Right lobe of liver (tissue), 6 donors: ENCODE measurements at places on chromosomes 16 and 17. TPM values are rescaled to one million over a fixed set of nuclear protein-coding genes. Genes with fewer than 3 reads are reported as not detected.

- DNase-seq = peak; percentile 90
These were observed 1.4 kb upstream of the SPNS2 start for GRCh38 chr17:4497101-4497824.

- DNase-seq = peak; percentile 90
These were observed 35.1 kb downstream of the ZFPM1 start for GRCh38 chr16:88487920-88488851.

DNA sequence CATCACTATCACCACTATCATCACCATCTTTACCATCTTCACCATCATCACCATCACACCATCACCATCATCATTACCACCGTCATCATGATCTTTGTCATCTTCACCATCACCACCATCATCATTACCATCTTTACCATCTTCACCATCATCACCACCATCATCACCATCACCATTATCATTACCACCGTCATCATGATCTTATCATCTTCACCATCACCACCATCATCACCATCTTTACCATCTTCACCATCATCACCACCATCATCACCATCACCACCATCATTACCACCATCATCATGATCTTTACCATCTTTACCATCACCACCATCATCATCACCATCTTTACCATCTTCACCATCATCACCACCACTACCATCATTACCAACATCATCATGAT lies 10.2 kb upstream of the ZNF469 start:
- DNase-seq = no peak

DNA sequence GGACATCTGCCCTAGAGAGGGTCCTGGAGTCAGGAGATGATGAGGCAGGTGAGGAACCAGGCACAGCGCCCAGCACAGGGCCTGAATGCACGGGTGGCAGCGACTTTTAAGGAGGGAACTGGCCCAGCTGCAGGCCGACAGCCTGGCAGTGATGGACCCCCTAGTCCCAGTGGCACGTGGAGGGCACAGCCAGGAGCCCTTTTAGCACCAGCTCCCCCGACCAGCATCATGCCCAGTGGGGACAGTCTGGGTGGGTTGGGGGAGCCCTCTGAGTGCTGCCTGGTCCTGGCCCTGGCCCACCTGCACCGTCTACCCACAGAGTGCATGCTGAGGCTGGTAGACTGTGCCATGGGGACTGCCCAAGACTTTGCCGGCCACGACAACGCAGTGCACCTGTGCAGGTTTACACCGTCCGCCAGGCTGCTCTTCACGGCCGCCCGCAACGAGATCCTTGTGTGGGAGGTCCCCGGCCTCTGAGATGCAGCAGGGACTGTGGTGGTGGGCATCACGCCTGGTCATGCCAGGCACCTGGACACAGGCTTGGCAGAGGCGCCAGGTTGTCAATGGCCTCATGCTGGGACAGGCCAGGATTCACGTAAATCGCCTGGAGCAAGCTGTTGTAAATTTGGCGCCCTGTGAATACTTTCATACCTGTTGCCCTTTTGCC lies 686 bp upstream of the RHOT2 start:
- no peak for DNase-seq

DNA sequence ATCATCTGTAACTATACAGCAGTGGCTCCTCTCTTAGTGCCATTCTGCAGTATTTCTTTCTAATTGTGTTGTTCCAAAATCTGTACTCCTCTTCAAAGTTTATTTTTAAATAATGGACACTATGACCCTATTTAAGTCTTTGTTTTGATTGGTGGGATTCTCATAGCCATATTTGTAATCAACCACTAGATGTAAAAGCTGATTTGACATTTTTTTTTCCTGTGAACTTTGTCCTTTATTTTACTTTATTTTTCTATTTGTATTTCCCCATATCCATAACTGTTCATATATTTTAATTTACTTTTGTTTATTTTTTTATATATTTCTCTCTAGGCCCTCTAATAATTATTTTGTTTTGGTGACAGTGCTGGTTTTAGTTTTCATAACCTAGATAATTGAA lies 544.4 kb downstream of the KCNJ2 start:
- no peak for DNase-seq

DNA sequence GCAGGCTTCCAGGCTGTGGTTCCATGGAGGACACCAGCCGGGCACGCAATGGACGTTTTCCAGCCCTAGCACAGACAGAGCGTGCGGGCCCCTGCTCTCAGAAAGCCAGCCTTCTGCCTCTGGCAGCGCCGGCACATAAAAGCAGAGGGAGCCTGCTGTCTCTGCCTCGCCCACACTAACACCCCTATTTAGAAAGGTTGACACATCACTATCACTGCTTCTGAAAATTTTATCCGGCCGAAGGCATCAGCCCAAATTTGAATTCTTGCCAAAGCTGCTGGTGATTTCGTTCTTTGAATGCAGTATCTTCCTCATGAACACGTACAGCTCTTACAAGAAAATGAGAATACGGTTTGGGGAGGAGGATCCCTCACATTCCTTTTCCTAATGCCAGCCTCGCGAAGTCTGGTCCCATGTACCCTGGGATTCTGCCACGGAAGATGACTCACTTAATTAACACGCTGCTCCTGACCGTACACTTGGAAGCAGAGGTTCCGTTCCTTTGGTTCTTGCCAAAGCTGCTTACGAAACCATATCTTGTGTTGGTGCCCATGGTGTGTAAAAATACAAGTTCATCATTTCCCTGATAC lies 1.3 kb upstream of the RAB11FIP3 start:
- peak; percentile 41 for DNase-seq

DNA sequence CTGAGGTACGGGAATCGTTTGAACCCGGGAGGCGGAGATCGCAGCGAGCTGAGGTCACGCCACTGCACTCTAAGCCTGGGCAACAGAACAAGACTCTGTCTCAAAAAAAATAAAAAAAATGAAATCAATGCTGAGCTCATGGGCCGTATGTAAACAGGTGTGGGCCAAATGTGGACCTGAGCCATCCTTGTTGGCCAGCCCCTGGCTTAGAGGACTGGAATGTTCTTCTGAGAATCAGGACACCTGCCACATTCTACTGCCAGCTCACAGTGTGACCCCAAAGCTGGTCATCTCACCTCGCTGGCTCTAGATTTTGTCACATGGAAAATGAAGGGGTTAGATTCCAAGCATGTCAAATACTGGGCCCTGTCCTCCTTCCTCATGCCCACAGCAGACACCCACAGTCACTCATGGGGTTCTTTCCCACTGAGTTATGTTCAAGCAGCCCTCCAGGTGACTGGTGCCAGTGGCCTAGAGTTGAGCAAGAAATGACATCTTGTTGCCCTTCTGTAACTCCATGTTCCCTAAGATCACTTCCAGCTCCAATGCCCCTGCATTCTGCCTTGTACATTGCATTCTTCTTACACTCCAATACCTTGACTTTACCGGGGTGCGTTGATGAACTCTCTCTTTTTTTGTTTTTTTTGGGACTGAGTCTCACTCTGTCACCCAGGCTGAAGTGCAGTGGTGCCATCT lies 110.6 kb downstream of the ABCC1 start:
- DNase-seq = peak; percentile 32

Gene MRPL58
- total RNA-seq = 27.1 TPM
